ENCODE measurements at places on chromosomes 5 and 9.

DNA sequence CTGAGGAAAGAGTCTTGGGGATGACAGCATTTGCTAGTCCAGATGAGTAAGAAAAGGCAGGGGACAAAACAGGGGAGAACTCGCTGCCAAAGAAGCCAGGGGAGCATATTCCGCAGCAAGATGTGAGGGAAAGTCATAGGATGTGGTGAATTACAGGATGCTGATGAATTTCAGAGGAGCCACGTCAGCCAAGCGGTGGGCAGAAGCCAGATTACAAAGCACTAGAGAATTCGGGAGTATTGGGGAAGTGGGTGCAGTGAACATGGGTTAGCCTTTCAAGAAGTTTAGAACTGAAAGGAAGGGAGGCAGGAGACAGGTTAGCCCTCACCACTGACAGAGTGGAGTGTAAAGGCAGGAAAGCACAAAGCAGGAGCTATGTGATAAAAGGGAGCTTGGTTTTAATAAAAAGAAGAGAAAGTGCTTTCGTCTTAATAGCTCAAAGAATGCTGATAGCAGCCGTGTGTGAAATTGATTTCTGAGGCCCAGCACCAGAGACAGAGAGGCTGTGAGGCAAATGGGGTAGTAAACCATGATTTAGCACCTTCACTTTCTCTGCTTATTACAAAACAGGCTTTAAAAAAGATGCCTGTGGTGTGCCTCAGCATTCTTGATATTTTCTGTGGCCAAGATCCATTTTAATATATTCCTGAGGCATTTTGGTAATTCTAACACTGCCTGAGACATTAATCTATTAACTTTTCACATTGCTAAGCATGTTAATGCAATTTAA lies 16.9 kb downstream of the ADAMTSL1 start:
- no peak for DNase-seq

- peak; percentile 30 for DNase-seq
These were observed 218.2 kb downstream of the MAST4 start for GRCh38 chr5:66814146-66814991.

DNA sequence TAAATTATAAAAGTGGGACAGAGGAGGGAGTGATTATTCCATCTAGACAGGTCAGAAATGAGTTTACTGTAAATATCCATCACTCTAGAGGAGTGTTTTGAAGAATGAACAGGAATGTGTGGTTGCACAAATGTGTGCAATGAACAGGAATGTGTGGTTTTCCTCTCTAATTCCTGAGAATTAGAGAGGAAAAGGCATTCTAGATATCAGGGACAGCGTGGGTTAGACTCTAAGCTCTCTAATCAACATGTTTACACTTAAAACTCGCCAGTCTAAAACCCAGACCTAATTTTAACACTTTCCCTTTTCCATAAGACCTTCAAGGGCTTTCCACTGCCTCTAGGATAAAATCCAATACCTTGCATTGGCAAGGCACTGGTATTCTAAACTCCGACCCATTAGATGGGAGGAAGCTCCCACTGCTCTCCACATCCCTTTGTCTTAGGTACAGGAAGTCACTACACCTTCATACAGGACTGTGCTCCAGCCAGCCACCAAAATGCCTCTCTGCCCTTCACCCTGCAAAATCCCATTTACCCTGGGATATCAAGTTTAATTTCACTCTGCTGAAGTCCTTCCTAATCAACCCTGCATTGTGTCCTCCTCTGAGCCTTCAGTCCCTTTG lies 67.9 kb downstream of the NFIB start:
- no peak for DNase-seq

- DNase-seq, result no peak
These were observed 180.2 kb downstream of the DENND1A start for GRCh38 chr9:123749580-123750202.

- no peak for DNase-seq
These were observed 274.2 kb upstream of the PUM3 start for GRCh38 chr9:3118081-3118480.

GRCh38 chr5:17282283-17283120 lies 65.1 kb downstream of the BASP1 start:
- no peak for DNase-seq

DNA sequence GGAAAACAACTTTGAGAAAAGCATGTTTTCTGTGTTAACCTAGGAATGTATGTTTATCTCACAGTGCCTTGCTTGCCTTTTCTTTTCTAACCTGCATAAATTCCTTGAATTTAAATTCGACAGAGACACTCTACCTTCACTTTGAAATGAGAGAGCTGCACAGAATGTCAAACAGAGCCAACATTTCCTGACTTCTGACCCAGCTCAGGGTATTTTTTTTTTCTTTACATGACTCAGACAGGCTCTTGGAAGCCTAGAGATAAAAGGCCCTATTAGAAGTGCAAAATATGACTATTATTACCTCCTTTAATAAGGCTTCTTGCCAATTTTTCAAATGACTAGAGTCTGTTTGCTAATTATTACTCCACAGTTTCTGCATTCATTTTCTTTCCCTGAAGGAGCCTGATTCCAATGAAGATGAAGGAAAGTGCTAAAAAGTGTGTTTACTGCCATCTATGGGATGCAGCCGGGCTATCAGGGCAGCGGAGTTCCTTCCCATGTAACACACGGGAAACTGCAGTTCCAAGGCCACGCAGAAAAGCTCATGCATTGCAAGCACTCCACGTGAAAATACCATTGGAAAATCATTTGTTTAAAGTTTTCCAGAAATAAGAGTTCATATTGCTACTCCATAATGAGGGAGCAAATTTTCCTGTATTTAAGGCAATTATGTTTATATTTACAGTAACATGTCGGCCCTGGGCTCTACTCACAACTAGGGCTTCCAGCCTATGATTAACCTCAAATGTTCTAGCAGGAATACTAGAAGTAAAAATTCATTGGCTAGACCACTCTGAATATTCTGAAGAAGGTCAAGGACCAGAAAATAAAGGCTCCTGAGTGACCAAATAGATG lies 485.6 kb downstream of the ZSWIM6 start:
- DNase-seq, result no peak

DNA sequence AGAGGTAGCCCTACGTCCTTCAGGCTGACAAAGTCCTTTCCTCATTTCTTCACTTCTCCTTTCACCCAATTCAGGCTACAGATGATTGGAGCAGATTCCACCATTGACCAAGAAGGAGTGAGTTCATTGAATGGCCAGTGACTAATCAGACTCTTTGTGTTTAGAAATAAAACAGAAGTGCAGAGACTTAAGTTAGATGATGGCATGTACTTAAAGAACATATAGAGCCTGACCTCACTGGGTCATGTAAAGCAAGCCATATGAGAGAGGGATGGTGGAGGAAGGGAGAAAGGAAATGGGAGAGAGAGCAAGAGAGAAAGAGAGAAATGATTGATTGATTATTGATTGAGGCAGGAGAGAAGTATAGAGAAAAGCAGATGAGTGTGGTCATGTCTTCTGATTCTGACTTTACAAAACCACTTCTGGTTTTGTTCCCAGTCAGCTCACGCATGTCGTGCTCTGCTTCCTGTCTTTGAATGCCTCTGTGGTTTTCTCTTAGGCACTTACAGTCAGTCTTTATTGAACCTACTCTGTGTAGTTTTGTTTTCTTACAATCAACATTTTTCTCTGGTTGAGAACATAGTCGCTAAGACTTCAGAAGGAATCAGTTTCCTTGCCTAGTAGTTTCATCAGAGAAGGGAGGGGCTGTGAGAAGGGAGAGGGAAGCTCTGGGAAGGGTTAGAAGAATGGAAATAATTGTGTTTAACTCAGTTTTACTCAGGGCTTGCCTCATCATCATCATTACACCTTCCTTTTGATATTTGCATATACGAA lies 149.2 kb upstream of the KLF9 start:
- no peak for DNase-seq

- DNase-seq, result no peak
These were observed 65.9 kb downstream of the CYFIP2 start for GRCh38 chr5:157331807-157332206.

DNA sequence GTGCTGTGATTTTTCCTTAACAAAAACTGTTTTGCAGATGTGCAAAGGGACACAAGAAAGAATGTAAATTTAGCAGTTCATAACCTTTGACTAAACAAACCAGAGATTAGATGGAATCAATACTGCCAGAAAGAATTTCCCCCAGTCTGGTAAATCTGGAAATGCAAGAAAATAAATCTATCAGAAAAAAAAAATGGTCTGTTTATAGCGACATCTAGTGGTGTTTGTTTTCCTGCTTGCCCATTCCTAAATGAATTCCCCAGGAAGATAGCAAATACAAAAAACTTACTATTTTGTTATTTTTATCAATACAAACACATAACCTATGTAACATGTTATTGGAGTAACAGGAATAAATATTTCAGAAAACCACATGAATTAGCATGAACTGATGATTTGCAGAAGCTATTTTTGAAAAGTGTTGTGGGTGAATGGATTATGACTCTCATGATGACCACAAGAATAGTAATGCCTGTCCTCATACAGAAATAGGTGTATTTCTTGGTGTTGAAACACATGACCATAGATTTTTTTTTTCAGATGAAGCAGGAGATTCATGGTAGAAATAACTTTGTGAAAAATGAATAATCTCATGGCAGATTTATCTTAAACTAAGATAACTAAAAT lies 1703.8 kb downstream of the MAT2B start:
- DNase-seq, result peak; percentile 3

DNA sequence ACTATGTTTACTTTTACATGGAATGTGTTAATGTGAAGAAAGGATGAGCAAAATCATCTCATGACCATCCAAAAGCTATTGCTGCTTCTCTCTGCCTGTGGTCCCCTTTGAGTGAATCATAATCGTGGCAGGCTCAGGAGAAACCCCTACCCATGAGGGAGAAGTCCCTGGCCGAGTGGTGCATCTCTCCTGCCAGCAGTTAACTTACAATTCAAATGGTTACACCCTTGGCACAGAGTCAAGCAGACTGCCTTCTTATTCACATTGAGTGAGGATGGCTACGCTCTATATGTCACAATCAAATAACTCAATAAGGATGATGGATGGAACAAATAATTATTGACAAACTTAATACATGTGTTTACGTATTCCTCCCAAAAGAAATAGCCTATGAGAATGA lies 179.1 kb downstream of the FGF1 start:
- DNase-seq, result no peak

DNA sequence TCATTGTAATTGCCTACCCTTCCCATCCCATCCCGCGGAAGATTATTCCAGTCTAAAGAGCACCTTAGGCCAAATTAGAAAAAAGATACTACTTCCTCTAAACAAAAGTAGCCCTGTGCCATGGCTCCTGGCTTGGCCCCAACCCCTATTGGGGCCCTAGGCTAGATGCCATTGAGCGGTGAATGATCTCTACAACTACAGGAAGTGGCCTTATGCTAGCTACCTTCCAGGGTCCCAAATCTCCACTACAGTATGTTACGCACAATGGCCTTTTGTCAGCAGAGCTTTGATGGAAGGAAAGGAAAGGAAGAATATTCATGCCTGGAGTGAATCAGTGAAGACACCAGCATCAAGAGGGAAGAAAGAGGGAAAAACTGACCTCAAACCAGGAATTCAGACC lies 73.3 kb upstream of the OSMR start:
- DNase-seq, result no peak

DNA sequence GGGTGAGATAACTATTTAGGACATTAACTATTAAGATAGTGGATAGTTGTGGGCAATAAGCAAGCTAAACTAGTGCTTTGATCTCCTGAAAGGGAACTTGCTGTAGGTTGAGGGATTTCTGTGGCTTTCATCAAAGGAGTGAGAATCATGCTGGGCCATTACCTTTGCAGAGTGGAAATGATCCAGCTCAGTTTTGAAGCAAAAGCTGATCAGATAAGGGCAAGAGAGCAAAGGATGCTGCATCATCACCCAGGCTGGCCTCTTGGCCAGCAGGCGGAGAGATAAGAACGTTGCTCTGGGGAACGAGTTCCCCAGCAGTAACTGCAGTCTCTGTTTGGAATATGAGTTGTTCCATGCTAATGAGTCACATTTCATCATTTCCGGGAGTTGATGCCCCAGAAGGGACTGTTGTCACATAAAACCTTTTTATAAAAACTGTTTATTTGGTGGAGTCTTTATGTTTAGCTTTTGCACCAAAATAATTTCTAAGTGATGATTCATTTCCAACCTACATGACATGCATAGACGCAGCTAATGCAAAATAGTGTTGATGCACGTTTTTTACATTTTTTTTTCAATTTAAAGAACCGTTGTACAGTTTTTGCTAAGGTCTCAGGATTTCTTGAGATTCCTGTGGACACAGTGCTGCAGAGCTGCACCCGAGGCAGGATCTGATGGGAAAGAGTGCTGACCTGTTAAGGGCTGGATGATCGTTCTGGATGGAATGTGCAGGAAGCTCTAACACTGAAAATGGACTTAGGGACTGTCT lies 99.3 kb downstream of the ACTBL2 start:
- DNase-seq, result no peak

- peak; percentile 29 for DNase-seq
These were observed 24.3 kb upstream of the ENHO start for GRCh38 chr9:34546834-34547827.

DNA sequence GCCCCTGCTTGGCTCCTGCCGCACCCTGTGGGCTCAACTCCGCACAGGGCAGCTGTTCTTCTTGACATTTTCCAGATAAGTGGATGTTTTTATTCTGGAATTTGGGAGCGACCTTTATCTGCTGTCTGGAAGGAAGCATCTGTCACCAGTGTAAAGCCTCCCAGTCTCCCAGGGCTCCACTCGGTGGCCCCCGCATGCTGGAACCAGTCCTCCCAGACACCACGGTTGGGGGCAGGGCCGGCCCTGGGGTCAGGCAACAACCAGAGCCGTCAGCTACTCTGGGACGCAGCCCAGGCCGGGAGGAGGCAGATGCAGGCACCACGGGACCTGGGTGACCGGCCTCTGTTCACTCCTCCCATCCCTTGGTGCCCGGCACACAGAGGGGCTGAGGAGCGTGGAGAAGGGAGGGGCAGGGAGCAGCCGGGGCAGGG lies 92.8 kb upstream of the ADAMTS2 start:
- no peak for DNase-seq

GRCh38 chr9:28443461-28443860 lies 870.2 kb upstream of the C9orf72 start:
- DNase-seq, result no peak

DNA sequence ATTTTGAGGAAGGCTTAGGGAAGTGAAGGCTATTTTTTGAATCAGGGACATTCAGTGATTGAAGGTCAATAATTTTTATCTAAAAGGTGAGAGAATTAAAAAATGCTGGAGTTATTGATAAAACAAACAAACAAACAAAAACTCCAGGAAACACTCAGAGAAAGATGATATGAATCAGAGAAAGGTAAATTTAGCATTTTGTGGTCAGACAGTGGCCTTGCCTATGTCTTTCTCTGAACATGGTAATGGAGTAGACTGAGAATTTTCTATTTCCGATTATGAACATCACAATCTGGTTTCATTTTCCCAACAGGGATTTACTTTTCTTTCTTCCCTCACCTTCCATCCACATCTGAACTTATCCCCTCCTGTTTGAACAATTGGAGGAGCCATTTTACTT lies 353.6 kb upstream of the RIOK2 start:
- DNase-seq, result no peak

- peak; percentile 72 for DNase-seq
These were observed 2.8 kb upstream of the RACK1 start for GRCh38 chr5:181246276-181247049.

GRCh38 chr5:8538821-8539220 lies 669.9 kb downstream of the MTRR start:
- no peak for DNase-seq

- DNase-seq, result no peak
These were observed 1.0 kb downstream of the GGTA1 start for GRCh38 chr9:121498487-121499176.

- peak; percentile 60 for DNase-seq
These were observed 13.4 kb downstream of the PTPA start for GRCh38 chr9:129124506-129125069.

- DNase-seq, result no peak
These were observed 361.4 kb upstream of the RPS23 start for GRCh38 chr5:82639393-82640144.

- no peak for DNase-seq
These were observed 18.2 kb upstream of the CEP120 start for GRCh38 chr5:123441408-123441807.
